ENCODE measurements at places on chromosomes 6 and 20.

DNA sequence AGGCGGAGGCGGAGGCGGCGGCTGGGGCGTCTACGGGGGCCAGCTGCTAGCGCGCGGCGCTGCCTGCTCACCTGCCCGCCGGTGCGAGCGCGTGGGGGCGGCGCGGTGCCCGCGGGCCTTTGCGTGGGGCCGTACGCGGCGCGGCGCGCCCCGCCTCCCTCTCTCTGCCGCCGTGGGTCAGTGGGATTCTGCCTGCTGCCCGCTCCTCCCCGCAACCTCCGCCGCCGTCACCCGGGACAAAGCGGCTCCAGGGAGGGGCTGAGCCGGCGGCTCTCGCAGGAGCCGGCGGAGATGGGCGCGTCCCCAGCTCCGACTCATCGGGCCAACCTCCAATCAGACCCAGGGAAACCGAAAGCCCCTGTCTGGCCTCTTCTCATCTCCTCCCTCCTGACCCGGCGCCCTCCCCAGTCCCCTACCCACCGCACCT lies at the start of gene RCAN2:
RCAN2 (minus strand) TSS at position 249 of the 427 bp plus-strand sequence.
- peaks cover 7% of the 10 kb centered on the region for H3K27me3 ChIP-seq
- no peaks in the 10 kb centered on the region for H3K4me1 ChIP-seq
- peak within 1 kb of the TSS; percentile 63 for H3K4me3 ChIP-seq
- DNase-seq = peak; percentile 26
- H3K27ac ChIP-seq = no peak within 1 kb of the TSS
- no peaks in the 10 kb centered on the region for H3K36me3 ChIP-seq

DNA sequence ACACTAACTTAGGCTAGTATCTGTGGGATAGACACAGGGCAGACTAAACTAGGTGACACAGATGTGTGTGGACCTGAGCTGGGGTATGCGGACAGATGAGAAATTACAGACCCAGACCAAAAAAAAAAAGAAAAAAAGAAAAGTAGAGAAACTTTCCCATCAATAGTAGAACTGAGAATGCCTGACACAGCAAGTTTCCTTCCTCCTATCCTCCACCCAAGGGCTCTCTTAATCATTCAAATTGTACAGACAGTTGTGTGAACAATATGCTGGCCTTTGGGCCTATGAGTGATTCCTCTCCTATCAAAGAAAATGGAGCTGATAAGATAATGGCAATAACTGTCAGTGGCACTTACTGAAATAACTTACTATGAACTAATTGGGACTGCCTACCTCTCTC lies 226.7 kb upstream of the PRDM1 start:
- no peak for DNase-seq
- H3K27ac ChIP-seq = no peak overlapping the region
- H3K4me3 ChIP-seq = no peak overlapping the region
- no peaks in the 10 kb centered on the region for H3K4me1 ChIP-seq
- no peaks in the 10 kb centered on the region for H3K36me3 ChIP-seq
- no peaks in the 10 kb centered on the region for H3K27me3 ChIP-seq

GRCh38 chr20:13684566-13685222 lies 46.0 kb upstream of the TASP1 start:
- no peak for DNase-seq
- H3K4me1 ChIP-seq = no peaks in the 10 kb centered on the region
- H3K36me3 ChIP-seq = no peaks in the 10 kb centered on the region
- H3K27ac ChIP-seq = no peak overlapping the region

- H3K4me3 ChIP-seq = no peak overlapping the region
- no peak for DNase-seq
- no peaks in the 10 kb centered on the region for H3K4me1 ChIP-seq
- no peaks in the 10 kb centered on the region for H3K36me3 ChIP-seq
- H3K27ac ChIP-seq = no peak overlapping the region
- no peaks in the 10 kb centered on the region for H3K27me3 ChIP-seq
Measured at GRCh38 chr6:153960281-153960680, 78.8 kb upstream of the OPRM1 start.

GRCh38 chr6:147999001-147999540 lies 343.6 kb upstream of the SASH1 start:
- no peaks in the 10 kb centered on the region for H3K4me1 ChIP-seq
- no peaks in the 10 kb centered on the region for H3K36me3 ChIP-seq
- no peak for DNase-seq
- no peak overlapping the region for H3K4me3 ChIP-seq
- H3K27ac ChIP-seq = no peak overlapping the region
- no peaks in the 10 kb centered on the region for H3K27me3 ChIP-seq

All from fibroblast of lung (primary cell).